Activated T-helper 1 cell treated with anti-CD3 and anti-CD28 coated beads, Interleukin-2, amount 50 U/mL, for 16 hours (primary cell): ENCODE measurements at places on chromosomes 3 and 15.

DNA sequence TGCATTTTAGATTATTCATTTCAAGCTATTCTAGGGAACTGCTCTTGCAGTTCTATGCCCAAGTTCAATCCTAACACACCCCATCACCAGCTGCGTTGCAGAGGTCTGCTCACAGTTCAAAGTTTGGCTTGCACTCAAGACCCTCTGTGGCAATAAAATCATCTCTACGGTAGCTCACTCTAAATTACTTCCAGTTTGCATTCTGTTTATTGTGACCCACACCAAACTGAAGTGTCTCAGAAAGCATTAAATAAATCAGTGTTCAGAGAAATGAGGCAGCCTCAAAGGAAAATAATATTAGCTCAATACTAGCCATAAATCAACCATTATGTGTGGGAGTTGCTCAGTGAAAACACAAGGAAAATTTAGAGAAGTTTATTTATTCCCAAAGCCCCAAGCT lies 250.3 kb downstream of the MAGI1 start:
- DNase-seq, result no peak

DNA sequence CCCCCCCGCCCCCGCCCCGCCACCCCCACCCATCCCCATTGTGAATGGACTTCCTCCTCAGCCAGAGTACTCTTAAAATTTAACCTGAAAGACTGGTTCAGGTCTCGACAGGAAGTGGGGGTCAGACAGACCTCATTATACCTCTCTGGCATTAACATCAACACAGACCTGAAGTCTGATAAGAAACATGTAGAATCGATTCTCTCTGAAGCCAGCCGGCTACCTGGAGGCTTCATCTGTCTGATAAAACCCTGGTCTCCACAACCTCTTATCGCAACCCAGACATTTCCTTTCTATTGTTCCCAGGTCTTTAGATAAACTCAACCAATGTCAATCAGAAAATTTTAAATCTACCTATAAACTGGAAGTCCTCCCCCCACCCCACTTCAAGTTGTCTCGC lies 42.6 kb downstream of the SLCO2A1 start:
- DNase-seq, result no peak

GRCh38 chr15:45551676-45552075 lies 29.1 kb upstream of the SLC30A4 start:
- no peak for DNase-seq

- DNase-seq, result no peak
Observed at GRCh38 chr3:131417751-131418150, 36.2 kb downstream of the NUDT16 start.

- peak; percentile 74 for DNase-seq
Observed at GRCh38 chr15:77013776-77014131, 18.8 kb downstream of the PSTPIP1 start.

DNA sequence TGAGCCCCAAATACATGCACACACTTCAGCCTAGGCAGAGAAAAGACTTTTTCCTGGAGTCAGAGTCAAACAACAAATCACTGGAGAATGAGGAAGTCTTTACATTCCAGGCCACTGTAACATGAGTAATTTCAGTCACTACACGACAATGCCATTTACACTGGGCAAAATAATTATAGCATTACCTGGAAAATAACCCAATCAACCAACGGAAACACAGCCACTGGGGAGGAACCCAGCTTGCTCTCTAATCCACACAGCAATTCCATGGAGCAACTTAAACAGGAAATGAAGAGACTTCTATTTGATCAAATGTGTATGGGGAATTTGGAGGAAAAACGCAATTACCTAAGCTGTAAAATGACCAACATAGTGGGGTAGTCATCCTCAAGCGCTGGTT lies 15.2 kb downstream of the FSTL1 start:
- no peak for DNase-seq

- no peak for DNase-seq
Observed at GRCh38 chr15:90035840-90036230, 34.7 kb downstream of the ZNF710 start.

DNA sequence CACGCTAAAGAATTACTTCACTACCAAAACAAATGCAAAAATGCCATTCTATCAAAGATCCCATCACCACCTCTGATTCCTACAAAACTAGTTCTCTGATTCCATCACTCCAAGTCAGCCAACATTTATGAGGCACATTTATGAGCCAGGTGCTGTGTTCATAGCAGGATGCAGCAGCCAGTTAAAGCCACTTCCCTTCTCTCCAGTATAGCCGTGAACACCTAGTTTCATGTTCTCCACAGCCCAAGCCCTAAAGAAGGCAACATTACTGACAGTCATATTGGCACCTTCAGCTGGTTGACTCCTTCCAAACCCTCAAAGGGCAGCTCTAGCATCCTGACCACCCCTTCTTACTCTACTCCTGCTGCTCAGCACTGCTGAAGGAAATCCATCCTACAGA lies 36.4 kb downstream of the RYK start:
- no peak for DNase-seq

- DNase-seq, result no peak
Observed at GRCh38 chr3:14649466-14649865, 2.1 kb upstream of the CCDC174 start.

DNA sequence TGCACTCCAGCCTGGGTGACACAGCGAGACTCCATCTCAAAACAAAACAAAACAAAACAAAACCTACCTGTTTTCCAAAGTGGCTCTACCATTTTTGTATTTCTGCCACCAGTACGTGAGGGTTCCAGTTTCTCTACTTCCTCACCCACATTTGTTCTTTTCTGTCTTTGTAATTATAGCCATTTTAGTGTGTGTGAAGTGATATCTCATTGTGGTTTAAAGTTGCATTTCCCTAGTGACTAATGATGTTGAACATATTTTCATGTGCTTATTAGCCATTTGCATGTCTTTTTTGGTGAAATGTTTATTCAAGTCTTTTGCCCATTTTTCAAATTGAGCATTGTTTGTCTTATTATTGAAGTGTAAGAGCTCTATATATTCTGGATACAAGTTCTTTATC lies 50.7 kb downstream of the TRA2B start:
- no peak for DNase-seq

DNA sequence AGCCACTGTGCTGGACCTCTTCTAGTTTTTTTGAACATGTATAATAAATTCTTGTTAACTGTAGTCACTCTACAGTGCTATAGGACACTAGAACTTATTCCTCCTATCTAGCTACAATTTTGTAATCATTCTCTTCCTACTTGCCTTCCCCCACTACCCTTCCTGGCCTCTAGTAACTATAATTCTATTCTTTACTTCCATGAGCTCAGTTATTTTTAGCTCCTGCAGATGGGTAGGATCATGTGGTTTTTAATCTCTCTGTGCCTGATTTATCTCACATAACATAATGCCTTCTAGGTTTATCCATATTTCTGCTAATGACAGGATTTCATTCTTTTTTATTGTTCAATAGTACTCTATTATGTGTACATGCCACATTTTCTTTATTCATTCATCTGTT lies 113.2 kb upstream of the FGF7 start:
- no peak for DNase-seq

DNA sequence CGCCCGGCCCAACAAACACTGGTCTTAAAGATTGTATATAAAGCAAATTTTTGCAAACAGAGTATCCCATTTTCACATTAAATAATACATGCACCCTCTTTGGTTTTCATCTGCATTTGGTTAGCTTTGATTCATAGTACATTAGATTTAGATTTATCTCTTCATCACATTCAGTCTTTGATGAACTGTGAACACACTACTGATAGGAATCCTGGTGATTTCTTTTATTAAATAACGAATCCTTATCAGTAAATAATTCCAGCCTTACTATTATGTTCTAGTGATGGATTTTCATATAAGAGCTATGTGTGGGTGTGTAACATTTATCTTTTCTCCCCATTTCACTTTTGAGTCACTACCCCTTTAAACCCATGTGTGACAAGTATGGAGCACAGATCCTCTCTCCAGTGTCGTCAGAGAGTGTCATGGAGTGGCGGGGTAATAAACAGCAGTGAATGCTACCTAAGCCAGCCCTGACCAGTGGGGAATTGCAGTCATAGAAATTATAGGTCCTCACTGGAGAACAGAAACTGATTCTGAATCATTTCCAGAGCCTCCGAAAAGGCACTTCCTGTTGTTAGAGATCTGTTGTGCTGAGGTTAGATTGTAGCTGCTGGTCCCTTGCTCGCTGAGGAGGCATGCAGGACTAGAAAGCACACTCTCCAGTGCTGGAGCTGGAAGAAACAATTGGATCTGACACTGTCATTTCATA lies 22.0 kb downstream of the SLC7A14 start:
- no peak for DNase-seq

GRCh38 chr15:65400760-65401610 lies 21.8 kb downstream of the IGDCC4 start:
- peak; percentile 10 for DNase-seq

- no peak for DNase-seq
Observed at GRCh38 chr3:132464066-132464465, 46.8 kb downstream of the DNAJC13 start.

DNA sequence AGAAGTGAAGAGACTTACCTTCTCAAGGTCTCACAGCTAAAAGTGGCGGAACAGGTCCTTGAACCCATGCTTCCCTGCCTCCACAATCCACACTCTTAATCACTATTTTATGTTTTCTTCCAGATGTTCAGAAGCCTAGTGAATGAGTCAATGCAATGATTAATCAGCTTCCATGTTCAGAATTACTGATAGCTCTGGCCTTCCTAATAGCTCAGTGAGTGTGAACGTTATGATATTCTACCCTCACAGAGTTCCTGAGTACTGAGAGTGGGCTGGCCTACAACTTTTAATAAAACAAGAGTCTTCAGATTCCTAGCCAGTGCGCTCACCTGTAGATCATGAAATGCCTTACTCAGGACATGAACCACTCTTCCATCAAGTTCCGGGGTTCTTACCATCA lies 443.0 kb upstream of the ADAMTS9 start:
- DNase-seq, result no peak

DNA sequence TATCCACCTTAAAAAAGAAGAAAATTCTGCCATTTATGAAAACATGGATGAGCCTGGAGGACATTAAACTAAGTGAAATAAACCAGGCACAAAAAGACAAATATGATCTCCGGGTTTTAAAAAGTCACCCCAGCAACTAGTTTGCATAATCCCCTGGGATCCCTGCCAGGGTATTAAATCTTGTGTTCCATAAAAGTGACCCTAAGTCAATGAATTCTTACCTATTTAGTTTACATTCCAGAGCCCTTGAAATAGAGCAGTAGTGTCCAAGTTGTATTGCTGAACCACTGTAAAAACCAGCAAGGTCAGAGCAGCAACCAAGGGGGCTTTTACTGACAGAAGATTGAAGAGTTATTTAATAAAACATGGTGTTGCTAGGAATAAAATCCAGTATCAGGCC lies 716.8 kb upstream of the BCHE start:
- no peak for DNase-seq

- DNase-seq, result no peak
Observed at GRCh38 chr3:140845882-140846281, 95.8 kb upstream of the SLC25A36 start.
